Astrocyte of the hippocampus (primary cell): ENCODE measurements at places on chromosomes 4 and X.

GRCh38 chrX:119069128-119069527 is 3.7 kb upstream of the CT47C1 start:
- no peak for DNase-seq

- DNase-seq = no peak
Observed at GRCh38 chr4:157576671-157577217, 356.2 kb downstream of the GRIA2 start.

DNA sequence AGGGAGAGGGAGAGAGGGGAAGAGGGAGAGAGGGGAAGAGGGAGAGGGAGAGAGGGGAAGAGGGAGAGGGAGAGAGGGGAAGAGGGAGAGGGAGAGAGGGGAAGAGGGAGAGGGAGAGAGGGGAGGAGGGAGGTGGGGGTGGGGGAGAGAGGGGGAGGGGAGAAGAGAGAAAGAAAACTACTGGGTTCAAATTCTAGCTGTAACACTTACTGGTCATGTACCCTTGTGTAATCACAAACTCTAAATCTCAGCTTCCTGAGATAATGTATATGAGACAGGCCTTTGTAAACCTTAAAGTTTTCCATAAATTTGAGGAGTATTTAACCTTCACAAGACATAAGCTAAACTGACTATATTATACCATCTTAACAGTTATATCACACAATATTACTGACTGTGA is 109.1 kb downstream of the FGF16 start:
- DNase-seq = no peak

DNA sequence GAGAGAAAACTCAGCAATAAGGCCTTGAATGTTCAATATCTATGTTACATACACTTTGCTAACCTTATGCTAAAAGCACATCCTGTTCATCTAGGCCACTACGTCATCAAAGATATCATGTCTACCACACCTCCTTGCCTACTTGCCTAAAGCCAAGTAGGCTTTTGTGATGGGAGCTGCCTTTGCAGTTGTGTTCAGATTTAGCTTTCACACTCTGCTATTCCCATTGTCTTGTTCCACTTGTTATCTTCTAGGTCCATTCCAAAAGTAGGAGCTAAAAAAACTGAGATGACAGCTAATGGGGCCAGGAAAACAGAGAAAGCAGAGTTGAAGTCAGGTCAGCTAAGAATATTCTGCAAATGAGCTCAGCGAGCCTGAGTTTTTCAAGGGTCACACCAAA is 153.6 kb upstream of the EDNRA start:
- DNase-seq = no peak

GRCh38 chr4:80446664-80447063 is 111.1 kb downstream of the CFAP299 start:
- DNase-seq = no peak

DNA sequence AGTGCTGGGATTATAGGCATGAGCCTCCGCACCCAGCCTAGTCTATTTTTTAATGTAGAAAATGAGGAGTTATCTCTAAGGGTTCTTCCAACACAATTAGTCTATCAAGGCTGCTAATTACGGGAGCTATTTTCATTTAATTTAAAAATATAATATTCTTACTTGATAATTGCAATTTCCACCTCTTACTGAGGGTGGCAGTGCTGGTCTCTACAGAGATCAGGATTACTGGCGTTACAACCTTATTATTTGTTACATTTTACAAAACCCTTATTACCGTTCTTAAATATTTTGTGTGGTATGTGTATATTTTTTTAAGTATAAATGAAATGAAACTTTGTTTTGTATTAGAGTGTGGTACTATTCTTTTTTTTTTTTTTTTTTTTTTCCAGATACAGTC is 17.6 kb upstream of the GK start:
- DNase-seq = no peak

- no peak for DNase-seq
Observed at GRCh38 chr4:158741326-158742021, 18.3 kb upstream of the PPID start.

DNA sequence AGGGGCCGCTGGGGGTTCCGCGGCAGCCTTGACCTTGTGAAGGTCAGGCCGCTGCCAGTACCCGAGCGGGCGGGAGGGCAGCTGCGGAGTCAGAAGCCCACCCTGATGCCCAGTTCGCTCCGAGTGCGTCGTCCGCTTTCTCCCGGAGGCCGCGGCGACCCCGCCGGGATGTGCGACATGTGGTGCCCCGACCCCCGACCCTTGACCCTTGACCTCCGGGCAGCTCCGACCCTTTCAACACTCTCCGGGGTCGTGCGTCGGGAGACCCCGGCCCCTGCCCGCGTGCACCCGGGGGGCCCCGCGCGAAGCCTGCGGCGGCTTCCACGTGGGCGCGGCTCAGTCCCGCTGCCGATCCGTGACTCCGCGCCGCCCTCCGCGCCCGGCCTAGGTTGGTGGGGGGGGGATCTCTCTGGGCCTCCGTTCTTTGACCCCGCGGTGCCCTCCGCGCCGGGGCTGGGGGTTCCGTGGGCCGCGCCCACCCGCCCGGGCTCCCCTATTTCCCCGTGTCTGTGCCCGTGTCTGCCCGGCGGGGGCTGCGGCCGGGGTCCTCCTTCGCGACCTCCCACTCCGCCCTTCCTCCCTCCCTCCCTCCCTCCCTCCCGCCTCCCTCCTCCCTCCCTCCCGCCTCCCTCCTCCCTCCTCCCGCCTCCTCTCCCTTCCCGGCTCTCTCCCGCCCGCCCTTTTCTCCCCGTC is 609 bp upstream of the SLC25A6 start:
- DNase-seq = peak; percentile 86

GRCh38 chr4:172892300-172892699 is 276.3 kb upstream of the GALNT7 start:
- no peak for DNase-seq

- DNase-seq = no peak
Observed at GRCh38 chr4:5218376-5219069, 167.2 kb downstream of the STK32B start.

GRCh38 chrX:70960730-70961129 is 29.8 kb upstream of the SLC7A3 start:
- no peak for DNase-seq

DNA sequence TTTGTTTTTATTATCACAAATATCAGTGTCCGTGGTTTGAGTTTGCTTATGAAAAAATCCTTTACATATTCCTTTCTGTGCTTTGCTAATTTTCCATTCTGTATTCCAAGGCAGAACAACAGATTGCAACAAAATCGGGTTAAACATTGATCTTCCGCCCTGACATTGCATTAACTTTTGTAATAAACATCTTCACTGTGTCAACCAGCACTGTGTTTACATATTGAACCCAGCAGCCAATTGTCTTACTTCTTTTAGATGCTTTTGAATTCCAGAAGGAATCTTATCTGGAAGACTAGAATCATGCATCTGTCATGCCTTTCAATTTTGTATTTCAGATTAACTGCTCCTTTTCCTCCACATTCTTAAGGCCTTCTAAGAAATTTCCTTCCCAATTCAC is 147.8 kb upstream of the CXXC4 start:
- no peak for DNase-seq

- no peak for DNase-seq
Observed at GRCh38 chrX:39063702-39064101, 262.4 kb downstream of the MID1IP1 start.

DNA sequence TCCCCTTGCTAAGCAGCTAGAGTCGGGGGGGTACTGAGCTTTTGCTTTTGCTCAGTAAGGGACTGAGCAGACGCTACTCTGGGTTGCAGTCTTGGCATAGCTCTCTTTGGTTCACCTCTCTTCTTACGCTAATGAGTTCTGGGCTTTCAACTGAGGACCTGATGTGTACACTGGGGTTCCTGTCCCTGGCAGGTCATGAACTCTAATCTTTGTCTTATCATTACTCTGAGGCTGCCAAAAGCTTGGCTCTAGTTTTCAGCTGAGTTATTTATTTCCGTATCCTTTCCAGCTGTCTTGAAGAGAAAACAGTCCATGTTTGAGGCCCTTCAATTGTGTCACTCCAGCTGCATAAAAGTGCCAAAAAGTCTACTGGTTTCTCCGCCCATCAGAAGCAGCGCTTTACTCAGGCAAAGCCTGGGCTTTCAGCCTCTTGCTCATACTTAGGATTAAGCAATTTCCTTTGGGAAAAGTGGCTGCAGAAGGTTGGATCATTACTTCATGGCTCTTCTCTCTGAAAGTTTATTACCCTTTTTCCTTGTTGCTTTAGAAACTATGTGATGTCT is 121.0 kb upstream of the STOX2 start:
- no peak for DNase-seq

DNA sequence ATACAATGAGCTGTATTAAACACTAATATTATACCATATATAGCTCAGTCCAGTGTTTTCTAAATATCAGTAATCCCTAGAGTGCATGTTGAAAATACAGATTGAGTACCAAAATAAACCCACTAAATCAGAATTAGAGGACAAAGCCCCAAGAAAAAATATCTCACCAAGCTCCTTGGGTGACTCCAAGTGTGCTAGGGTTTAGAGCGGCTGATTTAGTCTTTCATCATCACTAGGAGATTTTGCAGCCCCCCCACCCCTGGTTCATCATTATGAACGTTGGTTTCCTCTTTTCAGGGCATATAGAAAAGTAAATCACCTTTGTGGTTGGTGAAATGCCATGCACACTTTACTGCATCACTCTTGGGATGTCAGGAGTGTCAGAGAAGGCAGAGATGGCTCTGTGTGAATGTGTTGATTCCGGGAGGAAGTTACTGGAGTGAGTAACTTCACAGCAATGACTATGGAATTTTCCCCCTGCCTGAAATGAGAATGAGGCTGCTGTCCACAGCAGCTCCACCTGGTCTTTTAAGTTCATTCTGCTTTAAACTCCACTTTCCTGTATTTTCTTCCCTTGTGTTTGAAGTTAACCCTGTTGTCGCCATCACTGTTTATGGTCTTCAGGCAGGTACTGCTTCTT is 25.2 kb upstream of the ANAPC4 start:
- peak; percentile 73 for DNase-seq

GRCh38 chr4:141339966-141340365 is 119.3 kb downstream of the ZNF330 start:
- DNase-seq = peak; percentile 24

DNA sequence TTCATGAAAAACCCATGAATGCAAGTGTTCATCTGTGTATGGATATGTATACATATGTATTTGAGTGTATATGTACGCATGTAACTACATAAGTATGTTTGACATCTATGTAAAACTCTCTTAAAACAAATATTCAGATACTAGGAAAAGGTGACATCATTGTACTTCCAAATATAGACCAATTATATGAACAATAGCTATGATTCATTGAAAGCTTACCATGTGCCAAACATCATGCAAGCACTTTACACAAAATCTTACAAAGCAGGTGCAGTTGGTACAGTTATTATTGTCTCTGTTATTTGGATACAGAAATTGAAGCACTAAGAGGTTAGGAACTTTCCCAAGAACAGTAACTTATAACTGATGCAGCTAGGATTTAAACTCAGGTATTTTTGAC is 21.4 kb downstream of the MAGEB17 start:
- DNase-seq = no peak

- DNase-seq = no peak
Observed at GRCh38 chr4:55326629-55327028, 19.4 kb upstream of the SRD5A3 start.

- peak; percentile 0 for DNase-seq
Observed at GRCh38 chr4:129862461-129862860, 766.5 kb downstream of the C4orf33 start.

- DNase-seq = peak; percentile 33
Observed at GRCh38 chrX:119605464-119606279, 552 bp downstream of the NKRF start.
